ENCODE measurements at places on chromosomes 12 and 14.

DNA sequence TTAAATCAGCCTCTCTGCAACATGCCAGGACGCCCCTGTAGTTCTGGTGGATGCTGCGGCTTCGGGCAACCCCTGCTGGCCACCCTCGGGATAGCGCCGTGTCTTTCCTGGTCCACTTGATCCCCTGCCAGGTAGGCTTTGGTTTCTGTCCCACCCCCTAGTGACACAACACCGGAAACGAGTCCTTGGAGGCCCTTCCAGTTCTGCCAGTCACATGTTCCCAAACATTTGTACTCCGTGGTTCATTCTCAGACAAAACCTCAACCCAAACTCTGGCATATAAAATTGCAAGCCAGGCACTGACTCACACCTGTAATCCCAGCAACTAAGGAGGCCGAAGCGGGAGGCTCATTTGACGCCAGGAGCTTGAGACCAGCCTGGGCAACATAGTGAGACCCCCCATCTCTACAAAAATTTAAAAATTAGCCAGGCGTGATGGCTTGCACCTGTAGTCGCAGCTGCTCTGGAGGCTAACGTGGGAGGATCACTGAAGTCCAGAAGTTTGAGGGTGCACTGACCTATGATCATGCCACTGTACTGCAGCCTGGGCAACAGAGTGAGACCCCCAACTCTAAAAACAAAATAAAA lies 37.0 kb downstream of the RASAL1 start:
- DNase-seq, result peak; percentile 23

GRCh38 chr12:116060764-116061163 lies 216.7 kb downstream of the MED13L start:
- DNase-seq, result no peak

- DNase-seq, result peak; percentile 46
These were observed 54.0 kb downstream of the ZNF664 start for GRCh38 chr12:124026755-124027745.

GRCh38 chr14:23861666-23862065 lies 91.9 kb upstream of the DHRS4 start:
- peak; percentile 12 for DNase-seq

DNA sequence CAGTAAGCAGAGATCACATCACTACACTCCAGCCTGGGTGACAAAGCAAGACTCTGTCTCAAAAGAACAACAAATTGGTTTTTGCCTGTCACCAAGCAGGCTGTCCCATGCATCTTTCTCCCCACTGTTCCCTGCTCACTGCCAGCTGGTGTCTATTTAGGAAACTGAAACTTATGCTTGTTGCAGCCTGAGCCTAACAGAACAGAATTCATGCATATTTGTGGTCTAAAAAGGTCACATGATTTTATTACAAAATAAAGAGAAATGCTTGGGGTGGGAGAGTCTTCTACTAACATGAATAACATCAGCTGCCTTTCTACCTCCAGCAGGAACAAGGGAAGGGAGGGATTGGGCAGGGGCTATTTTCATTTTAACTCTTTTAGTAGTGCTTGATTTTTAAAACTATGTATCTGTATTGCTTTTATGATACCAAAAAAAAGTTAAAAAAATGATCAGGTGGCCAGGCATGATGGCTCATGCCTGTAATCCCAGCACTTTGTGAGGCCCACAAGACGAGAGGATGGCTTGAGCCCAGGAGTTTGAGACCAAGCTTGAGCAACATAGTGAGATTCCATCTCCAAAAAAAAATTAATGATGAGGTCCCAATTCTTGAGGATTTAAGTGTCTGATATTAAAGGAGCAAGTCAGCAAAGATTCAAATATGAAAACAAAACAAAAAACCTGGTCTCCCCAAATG lies 923 bp downstream of the STAT2 start:
- peak; percentile 65 for DNase-seq

DNA sequence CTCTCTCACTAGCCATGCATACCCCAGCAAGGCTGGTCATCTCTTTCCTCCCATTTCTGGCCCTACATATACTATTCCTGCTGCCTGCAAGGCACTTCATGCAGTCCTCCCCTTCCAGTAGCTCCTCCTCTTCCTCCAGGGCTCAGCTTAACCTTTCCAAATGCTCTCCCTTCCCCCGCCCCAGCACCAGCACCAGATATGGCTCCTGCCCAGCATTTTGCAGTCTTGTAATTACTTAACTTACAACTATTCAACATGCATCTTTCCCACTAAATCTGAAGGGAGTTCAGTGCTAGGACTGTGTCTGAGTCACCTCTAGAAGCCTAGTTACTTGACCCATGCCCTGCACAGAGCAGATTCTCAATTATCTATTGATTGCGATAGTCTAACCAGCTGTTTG lies 1.8 kb upstream of the FBXO21 start:
- DNase-seq, result no peak

GRCh38 chr14:66998013-66998412 lies 191.2 kb upstream of the GARIN2 start:
- no peak for DNase-seq

GRCh38 chr12:52082988-52083637 lies 3.6 kb downstream of the SMIM41 start:
- peak; percentile 67 for DNase-seq

DNA sequence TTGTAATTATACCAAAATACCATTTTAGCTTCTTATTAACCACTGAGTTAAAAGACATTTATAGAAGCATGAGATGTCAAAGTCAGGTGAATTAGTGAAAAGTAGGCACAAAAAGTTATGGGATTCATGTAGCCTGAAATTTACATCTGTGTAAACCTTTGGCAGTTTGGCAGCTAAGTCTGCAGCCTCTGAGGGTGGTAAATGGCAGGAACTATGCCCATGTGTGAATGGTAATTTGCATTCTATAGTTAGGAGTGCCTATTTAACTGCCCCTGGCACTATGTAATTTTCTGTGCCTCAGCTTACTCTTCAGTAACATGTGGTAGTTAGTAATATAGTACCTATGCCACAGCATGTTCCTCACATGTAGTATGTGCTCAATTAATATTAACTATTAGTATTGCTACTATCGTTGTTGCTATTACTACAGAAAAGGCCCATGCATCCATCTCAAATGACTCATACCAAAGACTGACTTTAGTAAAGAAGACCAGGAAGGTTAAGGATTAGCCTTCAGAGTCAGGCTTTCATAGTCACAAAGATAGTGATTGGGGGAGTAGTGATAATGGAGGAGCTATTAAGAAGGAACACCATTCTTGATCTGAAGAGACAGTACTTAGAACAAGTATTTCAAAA lies 258.7 kb upstream of the BTG1 start:
- DNase-seq, result no peak

DNA sequence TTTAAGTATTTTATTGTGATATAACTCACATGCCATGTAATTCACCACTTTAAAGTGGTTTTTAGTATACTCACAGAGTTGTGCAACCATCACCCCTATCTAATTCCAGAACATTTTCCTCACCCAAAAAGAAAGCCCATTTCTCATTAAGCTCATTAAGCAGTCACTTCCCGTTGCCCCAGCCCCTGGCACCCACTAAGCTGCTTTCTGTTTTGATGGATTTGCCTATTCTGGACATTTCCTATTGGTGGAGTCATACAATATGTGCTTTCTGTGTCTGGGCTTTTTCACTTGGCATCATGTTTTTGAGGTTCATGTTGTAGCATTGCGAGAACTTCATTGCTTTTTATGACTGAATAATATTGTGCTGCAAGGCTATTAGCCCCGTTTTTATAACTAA lies 66.0 kb downstream of the ARL6IP4 start:
- no peak for DNase-seq

DNA sequence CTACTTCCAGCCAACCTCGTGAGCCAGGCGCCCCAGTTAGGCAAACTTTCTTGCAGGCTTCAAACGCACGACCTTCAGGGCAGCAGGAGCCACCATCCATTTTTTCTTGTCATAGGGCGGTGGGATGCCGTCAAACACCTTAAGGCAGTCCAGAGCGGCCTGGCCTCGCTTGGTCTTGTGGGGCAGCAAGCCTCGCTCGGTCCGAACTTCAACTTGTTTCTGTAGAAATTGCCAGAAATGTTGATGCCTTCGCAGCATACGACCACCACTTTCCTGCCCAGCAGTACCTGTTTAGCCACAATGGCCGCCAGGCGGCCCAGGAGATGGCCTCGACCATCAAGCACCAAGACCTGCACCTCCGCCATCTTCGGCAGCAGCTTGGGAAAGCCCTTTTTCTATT lies 474.7 kb downstream of the MDGA2 start:
- no peak for DNase-seq

GRCh38 chr12:63018273-63018672 lies 83.3 kb upstream of the PPM1H start:
- no peak for DNase-seq

- no peak for DNase-seq
These were observed 186.5 kb downstream of the PHETA1 start for GRCh38 chr12:111182382-111182781.

DNA sequence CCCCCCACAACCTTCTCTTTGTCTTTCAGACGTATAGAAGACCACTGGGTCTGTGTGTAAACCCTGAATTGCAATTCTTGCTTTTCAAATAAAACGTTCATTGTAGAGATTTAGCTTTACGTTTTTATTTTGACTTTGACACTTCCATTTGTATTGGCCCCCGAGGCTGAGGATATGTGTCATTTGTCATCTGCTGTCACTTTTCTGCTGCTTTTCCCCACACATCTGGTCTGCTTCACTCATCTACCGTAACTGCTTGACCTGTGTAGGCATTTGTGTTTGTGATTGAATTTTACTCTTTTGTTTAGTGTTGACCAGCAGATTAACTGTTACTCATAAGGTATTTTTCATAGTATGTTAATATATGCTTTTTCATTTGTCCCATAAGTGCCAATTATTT lies 157.2 kb upstream of the SYT10 start:
- no peak for DNase-seq

GRCh38 chr12:86290615-86291014 lies 34.4 kb upstream of the MGAT4C start:
- DNase-seq, result no peak

DNA sequence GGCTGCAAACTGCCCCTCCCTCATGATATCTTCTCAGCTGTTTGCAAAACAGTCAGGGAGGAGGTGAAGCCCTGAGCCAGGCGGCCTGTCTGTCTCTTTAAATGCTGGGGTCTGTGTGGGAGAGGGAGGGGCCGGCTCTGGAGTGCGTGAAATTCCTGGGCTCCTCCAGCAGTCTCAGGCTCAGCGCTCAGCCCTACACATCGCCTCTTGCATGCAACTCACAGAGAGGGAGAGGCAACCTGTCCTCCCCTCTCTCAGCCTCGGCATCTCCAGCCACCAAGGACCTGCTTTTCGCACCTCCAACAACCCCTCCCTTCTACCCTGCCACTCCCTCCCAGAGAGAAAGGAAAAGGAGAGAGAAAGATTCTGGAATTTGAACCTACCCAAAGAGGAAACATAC lies at the start of gene NRXN3:
NRXN3 (plus strand) TSS at position 171 of the 400 bp plus-strand sequence. CDS start 72,721 bp downstream, outside the sequence.
- DNase-seq, result no peak

GRCh38 chr12:120453977-120454376 lies 7.7 kb downstream of the GATC start:
- DNase-seq, result no peak

DNA sequence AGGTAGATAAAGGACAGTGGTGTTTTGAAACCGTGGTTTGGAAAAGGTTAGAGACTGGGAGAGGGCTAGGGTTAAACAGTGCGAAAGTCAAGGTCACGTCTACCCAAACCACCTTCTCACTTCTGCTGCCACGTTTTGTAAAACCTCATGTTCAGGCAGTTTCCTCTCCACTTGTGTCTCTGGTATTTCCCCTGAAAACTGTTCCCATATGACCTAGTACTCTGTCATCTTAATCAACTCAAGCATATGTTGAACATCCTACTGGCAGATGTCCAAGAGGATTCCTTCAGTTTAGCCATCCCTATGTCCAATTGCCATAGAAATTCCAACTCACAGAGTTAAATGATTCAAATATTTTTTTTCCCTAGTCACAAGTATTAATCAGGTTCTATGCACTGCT lies 17.4 kb downstream of the CLEC4C start:
- no peak for DNase-seq

- DNase-seq, result no peak
These were observed 26.5 kb downstream of the WDHD1 start for GRCh38 chr14:55000381-55000780.

- no peak for DNase-seq
These were observed 2.9 kb downstream of the VCPKMT start for GRCh38 chr14:50113381-50114035.

GRCh38 chr12:54394986-54395385 lies 10.5 kb upstream of the ZNF385A start:
- DNase-seq, result no peak

GRCh38 chr14:89201645-89202044 lies 215.4 kb downstream of the FOXN3 start:
- no peak for DNase-seq

DNA sequence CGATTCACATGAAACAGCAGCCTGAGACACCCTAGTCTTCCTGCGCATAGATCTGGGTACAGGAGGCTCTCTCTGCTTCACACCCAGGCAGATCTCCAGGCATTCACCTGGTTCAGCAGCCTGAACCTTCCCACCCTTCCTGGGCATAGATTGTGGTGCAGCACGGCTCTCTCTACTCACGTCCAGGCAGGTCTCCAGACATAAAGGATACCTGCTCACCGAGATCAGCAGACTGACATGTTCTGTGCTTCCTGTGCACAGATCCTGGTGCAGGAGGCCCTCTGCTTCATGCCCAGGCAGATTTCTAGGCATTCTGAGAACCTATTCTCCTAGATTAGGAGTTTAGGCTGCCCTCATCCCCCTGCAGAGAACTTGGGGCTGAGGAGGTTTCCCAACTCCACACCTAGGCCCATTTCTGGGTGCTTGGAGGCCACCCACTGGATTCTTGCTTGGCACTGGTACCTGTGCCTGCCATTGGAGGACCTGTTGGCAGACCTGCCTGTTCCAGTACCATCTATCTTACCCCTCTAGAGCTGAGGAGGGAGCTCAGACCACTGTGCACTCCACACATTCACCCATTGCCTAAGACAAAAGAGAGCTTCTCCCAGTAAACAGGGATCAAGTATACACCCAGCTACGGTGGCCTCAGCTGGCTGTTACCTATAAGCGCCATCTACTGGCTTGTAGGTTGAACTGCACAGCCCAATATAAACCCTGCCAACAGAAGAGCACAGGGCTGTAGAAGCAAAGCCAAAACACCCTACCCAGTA lies 28.0 kb upstream of the GARIN6 start:
- DNase-seq, result no peak

Data from umbilical cord (tissue), 2 donors.